ENCODE measurements at places on chromosomes 2 and 18. TPM values are rescaled to one million over a fixed set of nuclear protein-coding genes. Genes with fewer than 3 reads are reported as not detected.

GRCh38 chr2:17600556-17601204, 60.2 kb downstream of the VSNL1 start:
- no peak for DNase-seq
- H3K27ac ChIP-seq, result no peak overlapping the region
- H3K36me3 ChIP-seq, result no peaks in the 10 kb centered on the region
- no peaks in the 10 kb centered on the region for H3K27me3 ChIP-seq
- H3K4me3 ChIP-seq, result no peak overlapping the region

- H3K36me3 ChIP-seq, result no peaks in the 10 kb centered on the region
- H3K27ac ChIP-seq, result no peak overlapping the region
- no peaks in the 10 kb centered on the region for H3K27me3 ChIP-seq
- H3K4me1 ChIP-seq, result no peaks in the 10 kb centered on the region
- DNase-seq, result no peak
These were observed 816.4 kb downstream of the SOCS6 start for GRCh38 chr18:71105078-71105819.

DNA sequence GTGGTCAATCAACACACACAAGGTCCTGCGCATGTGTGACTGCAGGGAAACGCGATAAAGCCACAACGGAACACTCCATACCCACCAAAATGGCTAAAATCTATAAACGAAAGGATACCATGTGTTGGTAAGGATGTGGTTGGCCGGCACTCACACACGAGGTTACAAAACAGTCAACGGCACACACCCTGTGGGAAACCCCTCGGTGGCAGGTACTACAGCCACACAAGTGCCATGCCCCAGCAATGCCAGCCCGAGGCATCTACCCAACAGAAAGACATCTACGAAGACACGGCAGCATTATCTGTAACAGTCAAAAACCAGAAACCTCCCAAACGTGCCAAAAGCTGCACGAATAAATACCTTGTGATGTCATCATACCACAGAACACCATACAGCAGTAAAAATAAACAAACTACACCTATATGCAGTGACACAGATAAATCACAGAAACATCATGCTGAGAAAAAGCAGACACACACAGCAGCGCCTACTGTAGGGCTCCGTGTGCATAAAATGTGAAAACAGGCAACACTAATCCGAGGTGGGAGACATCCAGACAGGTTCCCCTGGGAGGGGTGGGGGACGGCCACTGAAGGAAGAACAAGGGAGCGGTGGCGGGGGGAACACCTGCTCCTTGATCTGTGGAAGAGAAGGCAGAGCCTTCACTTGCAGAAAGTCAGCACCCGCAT, 36.7 kb downstream of the HDAC4 start:
- no peaks in the 10 kb centered on the region for H3K27me3 ChIP-seq
- H3K36me3 ChIP-seq, result no peaks in the 10 kb centered on the region
- no peak overlapping the region for H3K27ac ChIP-seq
- H3K4me3 ChIP-seq, result no peak overlapping the region
- no peak for DNase-seq

GRCh38 chr18:13191779-13192178, 26.8 kb upstream of the LDLRAD4 start:
- no peak overlapping the region for H3K27ac ChIP-seq
- no peaks in the 10 kb centered on the region for H3K36me3 ChIP-seq
- DNase-seq, result no peak

- no peaks in the 10 kb centered on the region for H3K27me3 ChIP-seq
- H3K4me1 ChIP-seq, result peaks cover 33% of the 10 kb centered on the region
- peak within 1 kb of the TSS; percentile 88 for H3K27ac ChIP-seq
- H3K36me3 ChIP-seq, result no peaks in the 10 kb centered on the region
- peak; percentile 62 for DNase-seq
These were observed at the start of gene HNMT for GRCh38 chr2:137964066-137964858. TSS of gene HNMT (plus strand) at chr2:137964473. CDS start at chr2:137964492, 19 bp downstream.

DNA sequence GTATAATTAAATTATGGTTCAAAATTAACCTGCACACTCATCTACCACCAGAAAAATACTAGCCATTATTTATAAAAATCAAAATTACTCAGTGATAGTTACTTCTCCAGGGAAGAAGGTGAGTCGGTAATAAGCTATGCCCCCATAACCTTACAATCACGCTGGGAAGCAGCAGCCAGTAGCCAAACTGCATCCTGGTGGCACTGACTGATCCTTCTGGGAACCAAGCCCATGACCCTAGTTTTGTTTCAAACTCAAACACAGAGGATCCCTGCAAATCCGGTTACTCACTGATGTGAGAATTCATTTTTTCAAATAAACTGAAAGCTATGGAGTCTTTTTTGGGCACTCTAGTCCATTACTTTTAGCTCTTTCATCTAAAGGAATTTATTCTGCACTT, 88.2 kb upstream of the VWC2L start:
- no peak overlapping the region for H3K27ac ChIP-seq
- H3K4me3 ChIP-seq, result no peak overlapping the region

LRPPRC gene
- total RNA-seq, result 74.7 TPM

SLC14A1 gene
- 9.0 TPM for total RNA-seq

- H3K36me3 ChIP-seq, result no peaks in the 10 kb centered on the region
- H3K4me3 ChIP-seq, result peak overlapping the region; percentile 2
- no peaks in the 10 kb centered on the region for H3K4me1 ChIP-seq
These were observed 56.7 kb upstream of the MSTN start for GRCh38 chr2:190119257-190119656.

- DNase-seq, result no peak
- H3K4me3 ChIP-seq, result no peak overlapping the region
- H3K27me3 ChIP-seq, result no peaks in the 10 kb centered on the region
These were observed 5.3 kb upstream of the RPL37A start for GRCh38 chr2:216493334-216493685.

PPM1G gene
- 54.1 TPM for total RNA-seq

- H3K4me3 ChIP-seq, result no peak overlapping the region
- H3K27ac ChIP-seq, result no peak overlapping the region
- H3K27me3 ChIP-seq, result peaks cover 4% of the 10 kb centered on the region
- no peaks in the 10 kb centered on the region for H3K36me3 ChIP-seq
These were observed 13.9 kb downstream of the IL37 start for GRCh38 chr2:112924821-112925220.

- H3K4me1 ChIP-seq, result no peaks in the 10 kb centered on the region
- H3K36me3 ChIP-seq, result no peaks in the 10 kb centered on the region
- H3K4me3 ChIP-seq, result no peak overlapping the region
- H3K27ac ChIP-seq, result no peak overlapping the region
These were observed 7.8 kb downstream of the ITGA4 start for GRCh38 chr2:181464966-181465365.

- no peaks in the 10 kb centered on the region for H3K27me3 ChIP-seq
- no peaks in the 10 kb centered on the region for H3K36me3 ChIP-seq
- H3K27ac ChIP-seq, result no peak overlapping the region
- no peak overlapping the region for H3K4me3 ChIP-seq
These were observed 134.0 kb downstream of the NEDD4L start for GRCh38 chr18:58177896-58178470.

GRCh38 chr2:118847762-118848172, 319 bp upstream of the EN1 start:
- peak overlapping the region; percentile 72 for H3K27ac ChIP-seq
- H3K27me3 ChIP-seq, result peaks cover 99% of the 10 kb centered on the region
- no peaks in the 10 kb centered on the region for H3K36me3 ChIP-seq

DNA sequence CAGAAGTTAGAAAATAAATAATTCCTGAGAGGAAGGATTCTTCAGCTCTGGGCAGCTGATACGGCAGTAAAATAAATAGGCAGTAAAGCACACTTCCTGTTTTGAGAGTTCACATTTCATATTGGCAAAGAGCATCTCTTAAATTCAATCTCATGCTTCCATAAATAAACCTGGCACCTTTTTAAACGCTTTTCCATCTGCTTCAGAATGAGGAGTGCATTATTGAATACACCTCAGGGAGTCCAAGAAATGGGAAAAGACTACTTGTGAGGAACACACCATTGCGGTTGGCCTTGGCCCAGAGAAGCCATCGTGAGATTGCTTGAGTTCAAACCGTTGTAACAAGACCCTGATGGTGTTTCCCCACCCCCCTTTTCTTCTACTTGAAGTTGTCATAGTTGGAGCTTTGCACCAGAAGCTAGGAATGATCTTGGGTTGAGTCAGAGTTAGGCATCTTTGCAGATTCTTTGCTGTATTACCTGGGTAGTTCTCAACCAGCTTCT, 123.9 kb downstream of the RDH14 start:
- no peaks in the 10 kb centered on the region for H3K27me3 ChIP-seq
- DNase-seq, result no peak
- H3K4me3 ChIP-seq, result no peak overlapping the region

ALPP gene
- total RNA-seq, result not detected

DNA sequence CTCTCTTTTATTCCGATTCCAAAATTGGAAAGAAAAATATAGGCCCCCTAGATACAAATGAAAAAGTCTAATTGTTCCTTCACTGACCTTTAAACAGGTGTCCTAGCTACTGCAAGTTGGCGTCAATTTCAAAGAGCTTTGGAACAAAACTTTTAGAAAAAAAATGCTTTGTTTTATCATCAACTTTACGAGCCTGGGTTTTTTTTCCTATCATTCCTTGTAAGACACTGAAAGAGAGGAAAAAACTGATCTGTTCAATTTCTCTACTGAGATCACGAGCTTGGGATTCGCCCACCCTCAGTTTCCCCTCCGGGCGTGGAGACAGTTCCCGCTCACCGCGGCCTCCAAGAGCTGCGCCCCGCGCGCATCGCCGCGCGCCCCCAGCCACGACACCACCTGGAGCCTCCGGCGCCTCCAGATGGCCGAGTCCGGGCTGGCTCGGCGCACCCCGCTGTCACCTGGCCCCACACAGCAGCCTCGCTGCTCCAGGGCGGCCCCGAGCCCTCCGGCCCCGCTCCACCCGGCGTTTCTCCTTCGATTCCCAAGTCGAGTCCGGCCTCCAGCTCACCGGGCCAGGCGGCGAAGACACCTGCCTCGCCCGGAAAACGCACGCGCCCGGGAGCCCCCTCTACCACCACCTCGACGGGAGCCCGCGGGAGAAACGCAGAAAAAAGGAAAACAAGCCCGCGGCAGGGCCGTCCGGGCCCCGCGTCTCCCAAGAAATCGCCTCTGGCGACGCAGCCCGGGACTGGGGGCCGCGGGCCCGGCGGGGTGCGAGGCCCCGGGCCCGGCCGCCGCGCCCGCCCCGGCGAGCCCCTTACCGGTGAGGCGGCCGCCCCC, 656 bp downstream of the TBC1D8 start:
- peaks cover 51% of the 10 kb centered on the region for H3K4me1 ChIP-seq
- H3K27me3 ChIP-seq, result no peaks in the 10 kb centered on the region
- H3K4me3 ChIP-seq, result peak overlapping the region; percentile 80
- peak; percentile 73 for DNase-seq

- H3K36me3 ChIP-seq, result no peaks in the 10 kb centered on the region
- H3K4me3 ChIP-seq, result peak within 1 kb of the TSS; percentile 61
- H3K27ac ChIP-seq, result no peak within 1 kb of the TSS
- DNase-seq, result peak; percentile 74
- H3K27me3 ChIP-seq, result peaks cover 36% of the 10 kb centered on the region
- peaks cover 32% of the 10 kb centered on the region for H3K4me1 ChIP-seq
These were observed at the start of gene RPRM for GRCh38 chr2:153478289-153479261. TSS of gene RPRM (minus strand) at chr2:153478762. CDS start at chr2:153478565, 197 bp downstream.

RTP5 gene
- not detected for total RNA-seq

KCNG2 gene
- total RNA-seq, result not detected

SOCS6 gene
- 26.5 TPM for total RNA-seq

DNA sequence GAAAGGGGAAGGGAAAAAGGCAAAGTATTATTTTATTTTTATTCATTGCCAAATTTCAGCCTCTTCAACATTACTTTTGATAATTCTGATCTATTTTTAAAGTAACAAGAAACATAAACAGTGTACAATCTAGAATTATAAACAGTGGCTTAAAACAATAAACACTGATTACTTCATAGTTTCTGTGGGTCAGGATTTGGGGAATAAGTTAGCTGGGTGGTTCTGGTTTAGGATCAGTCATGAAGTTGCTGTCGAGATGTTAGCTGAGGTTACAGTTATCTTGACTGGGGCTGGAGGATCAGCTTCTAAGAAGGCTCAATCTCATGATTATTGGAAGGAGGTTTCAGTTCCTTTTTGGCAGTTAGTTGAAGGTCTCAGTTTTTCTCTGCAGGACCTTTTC, 109.2 kb downstream of the SCN2A start:
- no peak overlapping the region for H3K27ac ChIP-seq
- H3K27me3 ChIP-seq, result no peaks in the 10 kb centered on the region
- H3K4me3 ChIP-seq, result no peak overlapping the region
- H3K36me3 ChIP-seq, result no peaks in the 10 kb centered on the region
- no peaks in the 10 kb centered on the region for H3K4me1 ChIP-seq

DNA sequence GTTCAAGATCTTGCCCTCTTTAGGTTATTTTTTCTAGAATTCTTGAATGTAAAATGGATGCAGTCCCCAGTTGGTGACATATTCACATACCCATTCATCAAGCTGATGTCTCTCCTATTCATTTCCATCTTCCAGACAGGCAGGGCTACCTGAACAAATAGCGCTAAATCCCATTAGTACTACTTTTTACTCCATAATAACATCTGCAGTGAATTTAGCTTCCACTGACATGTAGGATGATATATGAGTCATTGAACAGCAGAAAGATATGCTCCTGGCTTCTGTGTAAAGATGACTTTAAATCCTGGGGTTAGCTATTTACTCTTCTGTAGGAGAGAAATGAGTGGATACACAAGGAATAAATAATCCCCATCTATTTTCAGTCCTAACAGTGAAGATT, 194.7 kb downstream of the RND3 start:
- no peak overlapping the region for H3K27ac ChIP-seq
- H3K27me3 ChIP-seq, result no peaks in the 10 kb centered on the region
- H3K4me3 ChIP-seq, result no peak overlapping the region

DNA sequence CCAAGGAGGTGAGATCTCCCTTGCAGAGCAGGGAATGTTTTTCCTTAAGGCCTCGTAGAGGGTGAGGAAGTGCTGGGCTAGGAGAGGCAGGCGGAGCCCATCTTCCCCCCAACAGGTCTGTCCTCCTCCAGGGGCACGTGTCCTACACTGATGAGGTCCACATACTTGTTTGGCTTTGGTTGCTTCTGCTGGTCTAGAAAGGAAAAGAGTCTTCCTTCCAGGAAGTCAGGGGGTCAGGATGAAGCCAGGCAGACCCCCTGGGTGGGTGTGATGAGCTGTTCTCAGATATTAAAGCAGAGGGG, 6.0 kb downstream of the SH3BP4 start:
- no peaks in the 10 kb centered on the region for H3K36me3 ChIP-seq
- peak; percentile 26 for DNase-seq
- peaks cover 38% of the 10 kb centered on the region for H3K4me1 ChIP-seq
- H3K27me3 ChIP-seq, result no peaks in the 10 kb centered on the region
- H3K4me3 ChIP-seq, result no peak overlapping the region

- H3K36me3 ChIP-seq, result no peaks in the 10 kb centered on the region
- H3K27ac ChIP-seq, result no peak overlapping the region
- H3K27me3 ChIP-seq, result no peaks in the 10 kb centered on the region
- DNase-seq, result no peak
These were observed 124.2 kb downstream of the GALR1 start for GRCh38 chr18:77373730-77374445.

DNA sequence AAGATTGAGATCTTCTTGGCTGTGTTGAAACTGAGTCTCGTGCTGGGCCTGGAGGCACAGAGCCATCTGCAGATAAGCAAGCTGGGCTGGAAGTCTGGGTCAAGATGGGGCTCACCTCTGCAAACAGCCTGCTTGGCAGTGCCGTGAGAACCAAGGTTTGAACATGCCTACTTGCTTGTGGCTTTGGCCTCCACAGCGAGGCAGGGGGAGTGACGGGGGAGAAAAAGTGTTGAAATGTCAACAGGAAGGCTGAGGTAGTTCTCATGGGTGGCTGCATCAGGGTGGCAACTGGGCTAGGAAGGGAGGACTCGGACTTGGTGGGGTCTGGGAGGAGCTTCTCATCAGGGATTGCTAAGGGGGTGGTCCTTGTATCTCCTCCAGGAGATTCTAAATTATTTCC, 99.7 kb downstream of the THNSL2 start:
- no peaks in the 10 kb centered on the region for H3K36me3 ChIP-seq
- no peak overlapping the region for H3K27ac ChIP-seq
- peaks cover 14% of the 10 kb centered on the region for H3K4me1 ChIP-seq
- no peaks in the 10 kb centered on the region for H3K27me3 ChIP-seq
- H3K4me3 ChIP-seq, result no peak overlapping the region
